ENCODE measurements at places on chromosomes 12 and 14. TPM values are rescaled to one million over a fixed set of nuclear protein-coding genes. Genes with fewer than 3 reads are reported as not detected.
A peak's percentile ranks its signal among the peaks of the same experiment; 100 is the strongest.

Gene ACACB
- 5.4 TPM for total RNA-seq

Gene CCDC60
- total RNA-seq: not detected

- no peak overlapping the region for H3K4me3 ChIP-seq
- DNase-seq: no peak
- H3K27ac ChIP-seq: peak overlapping the region; percentile 93
- H3K27me3 ChIP-seq: peaks cover 26% of the 10 kb centered on the region
- peaks cover 15% of the 10 kb centered on the region for H3K4me1 ChIP-seq
Observed at GRCh38 chr14:75311356-75311755, 32.7 kb downstream of the FOS start.

DNA sequence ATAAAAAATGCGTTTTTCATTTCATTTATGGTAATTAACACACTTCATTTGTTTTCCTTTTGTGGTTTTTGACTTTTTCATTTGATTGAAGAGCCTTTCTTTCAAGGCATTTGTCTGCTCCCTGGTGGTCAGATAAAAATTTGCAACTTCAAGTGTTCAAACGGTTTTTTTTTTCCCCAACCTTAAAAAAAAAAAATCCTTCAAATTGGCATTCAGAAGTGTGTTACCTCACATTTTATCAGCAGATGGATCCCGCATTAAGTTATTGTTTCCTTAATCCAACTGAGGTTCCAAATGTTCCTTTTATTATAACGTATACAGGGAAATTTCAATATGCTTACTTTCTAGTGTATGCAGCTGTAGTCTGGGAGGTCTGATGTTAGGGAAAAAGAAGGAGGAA, 47.2 kb downstream of the MYF5 start:
- H3K27ac ChIP-seq: no peak overlapping the region
- H3K36me3 ChIP-seq: no peaks in the 10 kb centered on the region
- H3K27me3 ChIP-seq: no peaks in the 10 kb centered on the region
- H3K4me1 ChIP-seq: peaks cover 5% of the 10 kb centered on the region
- DNase-seq: no peak

- H3K36me3 ChIP-seq: no peaks in the 10 kb centered on the region
- DNase-seq: no peak
- no peak overlapping the region for H3K27ac ChIP-seq
- no peak overlapping the region for H3K4me3 ChIP-seq
Observed at GRCh38 chr14:34170882-34171281, 220.0 kb upstream of the EGLN3 start.

DNA sequence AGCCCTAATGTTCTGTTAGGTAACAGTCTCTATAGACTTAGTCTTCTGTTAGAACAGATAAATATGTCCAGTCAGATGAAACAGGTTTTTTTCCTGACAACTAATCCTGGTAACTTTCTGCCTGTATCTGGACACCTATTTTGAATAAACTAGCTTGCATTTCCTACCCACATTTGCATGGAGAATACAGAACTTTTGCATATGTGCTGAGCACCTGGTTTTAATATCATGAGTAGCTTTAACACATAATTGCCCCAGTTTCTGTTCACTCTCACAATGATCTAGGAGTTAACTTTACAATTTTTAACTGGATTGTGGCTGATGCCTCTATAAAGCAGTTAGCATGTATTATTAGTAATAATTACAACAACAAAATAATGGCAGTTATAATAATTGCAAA, 111.7 kb downstream of the KTN1 start:
- H3K4me1 ChIP-seq: no peaks in the 10 kb centered on the region
- no peaks in the 10 kb centered on the region for H3K27me3 ChIP-seq
- no peak overlapping the region for H3K27ac ChIP-seq
- no peak for DNase-seq
- no peak overlapping the region for H3K4me3 ChIP-seq

DNA sequence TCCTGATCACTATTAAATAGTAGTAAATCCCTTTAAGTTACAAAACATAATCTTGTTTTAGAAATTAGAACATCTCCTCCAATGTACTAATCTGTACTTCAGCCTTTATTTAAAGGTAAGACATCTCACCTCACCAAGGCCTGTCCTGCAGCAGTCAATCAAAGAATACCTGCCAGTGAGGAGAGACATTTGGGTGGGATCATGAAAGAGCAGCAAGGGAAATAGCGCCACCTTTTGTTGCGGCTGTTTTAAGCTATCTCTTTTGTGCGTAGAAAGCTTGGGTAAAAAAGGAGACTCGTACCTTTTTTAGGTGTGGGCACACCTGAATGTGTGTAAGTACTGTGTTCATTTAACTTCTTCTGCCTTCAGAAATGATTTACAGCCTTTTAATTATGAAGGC, 117.8 kb upstream of the TMTC1 start:
- DNase-seq: no peak
- H3K27ac ChIP-seq: no peak overlapping the region
- H3K27me3 ChIP-seq: peaks cover 25% of the 10 kb centered on the region
- H3K4me3 ChIP-seq: no peak overlapping the region

- no peaks in the 10 kb centered on the region for H3K36me3 ChIP-seq
- no peak overlapping the region for H3K4me3 ChIP-seq
- no peak overlapping the region for H3K27ac ChIP-seq
Observed at GRCh38 chr14:92464716-92465115, 48.9 kb upstream of the RIN3 start.

- H3K27me3 ChIP-seq: no peaks in the 10 kb centered on the region
- no peak overlapping the region for H3K27ac ChIP-seq
- no peak for DNase-seq
- H3K36me3 ChIP-seq: no peaks in the 10 kb centered on the region
Observed at GRCh38 chr14:79373451-79373850, 837.9 kb downstream of the DIO2 start.
